ENCODE measurements at places on chromosomes 2 and 18. TPM values are rescaled to one million over a fixed set of nuclear protein-coding genes. Genes with fewer than 3 reads are reported as not detected.
A peak's percentile ranks its signal among the peaks of the same experiment; 100 is the strongest.

DNA sequence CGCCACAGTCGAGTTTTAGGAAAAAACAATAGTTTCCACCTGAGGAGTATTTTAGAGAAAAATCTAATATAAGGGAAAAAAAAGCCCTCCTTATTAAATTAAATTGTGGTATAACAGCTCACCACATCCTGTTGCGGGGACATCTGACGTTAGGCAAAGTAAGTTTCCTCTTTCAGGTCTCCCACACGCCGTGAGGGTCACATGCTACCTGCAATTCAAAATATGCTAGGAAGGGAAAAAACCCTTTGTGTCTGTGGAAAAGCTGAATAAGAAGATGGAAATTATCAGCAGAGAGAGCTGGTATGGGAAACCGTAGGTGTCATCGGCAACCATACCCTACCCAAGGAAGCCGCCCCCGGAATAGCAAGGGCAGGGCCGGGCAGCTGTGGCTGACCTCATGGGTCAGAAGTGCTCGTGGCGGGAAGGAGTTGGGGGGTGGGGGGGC lies 128.0 kb downstream of the NFATC1 start:
- no peak for DNase-seq

DNA sequence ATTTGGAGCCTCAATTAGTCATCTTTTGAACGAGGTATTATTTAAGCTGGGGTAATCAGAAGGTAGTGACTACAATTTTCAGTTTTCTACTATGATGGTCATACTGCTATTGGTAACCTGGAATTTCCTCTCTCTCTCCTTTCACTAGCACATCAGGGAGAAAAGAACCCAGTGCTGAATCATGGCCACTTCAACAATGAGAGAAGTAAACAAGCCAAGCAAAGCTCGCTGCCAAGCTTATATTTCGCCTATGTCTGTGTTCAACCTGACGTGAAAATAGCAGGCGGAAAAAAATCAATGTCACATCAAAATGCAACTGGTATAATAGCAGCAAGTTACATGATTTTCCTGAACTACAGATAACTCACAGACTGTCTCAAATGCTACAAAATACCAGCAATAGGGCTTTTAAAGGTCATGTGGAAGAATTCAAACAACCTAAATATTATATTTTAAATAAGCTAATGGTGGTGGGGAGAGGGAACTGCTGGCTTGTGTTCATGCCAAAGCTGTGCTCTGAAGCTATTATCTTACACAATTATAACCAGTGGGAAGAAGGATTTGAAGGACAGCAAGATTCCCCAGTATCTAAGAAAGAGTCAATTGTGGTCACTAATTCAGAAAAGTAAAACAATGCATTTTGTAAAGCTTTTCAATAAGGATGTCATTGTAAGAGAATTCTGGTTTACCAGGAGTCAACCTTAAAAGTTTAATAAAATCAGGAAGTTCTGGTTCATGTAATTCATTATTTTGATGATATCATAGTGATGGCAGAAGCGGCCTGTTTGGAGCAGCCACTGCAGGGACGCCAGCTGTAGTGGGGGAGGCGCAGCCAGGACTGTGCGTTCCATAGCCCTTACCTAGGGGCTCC lies 38.0 kb downstream of the RNF152 start:
- DNase-seq = no peak

DNA sequence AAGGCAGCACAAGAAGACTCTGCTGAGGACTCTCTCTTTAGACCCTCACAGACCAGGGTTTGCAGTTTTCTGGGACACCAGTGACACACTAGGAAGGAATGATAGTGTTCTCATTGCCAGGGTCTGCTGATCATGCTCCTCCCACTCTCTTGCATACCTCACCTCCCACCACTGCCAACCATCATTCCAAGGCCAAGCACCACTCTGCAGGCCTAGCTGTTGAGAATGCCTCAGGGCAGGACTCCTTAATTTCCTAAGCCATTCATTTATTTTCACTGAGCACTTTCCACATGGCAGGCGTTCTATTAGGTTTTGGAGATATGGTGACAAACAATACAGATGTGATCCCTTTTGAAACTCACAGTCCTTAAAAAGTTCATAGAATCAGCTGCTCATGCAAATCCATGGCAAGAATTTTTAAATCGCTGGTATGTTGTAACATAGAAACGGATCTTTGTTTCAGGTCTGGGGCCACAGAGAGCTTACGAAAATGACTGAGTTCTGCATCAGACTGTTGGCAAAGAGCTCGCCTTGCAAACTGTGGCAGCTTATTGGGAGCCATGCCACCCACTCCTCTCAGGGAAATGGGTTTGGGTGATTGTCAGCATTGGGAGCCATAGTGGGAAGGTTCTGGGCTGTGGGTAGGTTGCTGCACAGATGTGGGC lies 78.5 kb downstream of the XDH start:
- no peak for DNase-seq

- DNase-seq = no peak
Measured at GRCh38 chr2:45607701-45608100, 3.4 kb downstream of the SRBD1 start.

- DNase-seq = no peak
Measured at GRCh38 chr2:9824956-9825720, 18.1 kb upstream of the TAF1B start.

DNA sequence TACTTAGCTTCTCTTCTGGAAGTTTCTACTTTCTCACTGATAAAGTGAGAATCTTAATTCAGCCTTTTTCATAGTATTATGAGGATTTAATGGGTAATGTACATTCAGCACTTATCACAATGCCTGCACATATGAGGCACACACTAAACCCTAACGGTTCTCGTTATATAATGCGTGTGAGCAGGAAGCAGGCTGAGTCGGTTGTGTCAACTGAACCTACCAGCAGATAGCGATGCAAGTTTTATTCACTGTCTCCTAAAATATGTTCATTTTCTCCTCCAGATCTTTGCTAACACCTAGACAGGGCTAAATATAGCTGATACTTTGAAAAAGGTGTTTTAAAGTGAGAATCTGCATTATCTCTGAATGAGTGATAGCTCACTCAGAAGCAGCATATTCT lies 201.6 kb downstream of the ALPK2 start:
- DNase-seq = no peak

DNA sequence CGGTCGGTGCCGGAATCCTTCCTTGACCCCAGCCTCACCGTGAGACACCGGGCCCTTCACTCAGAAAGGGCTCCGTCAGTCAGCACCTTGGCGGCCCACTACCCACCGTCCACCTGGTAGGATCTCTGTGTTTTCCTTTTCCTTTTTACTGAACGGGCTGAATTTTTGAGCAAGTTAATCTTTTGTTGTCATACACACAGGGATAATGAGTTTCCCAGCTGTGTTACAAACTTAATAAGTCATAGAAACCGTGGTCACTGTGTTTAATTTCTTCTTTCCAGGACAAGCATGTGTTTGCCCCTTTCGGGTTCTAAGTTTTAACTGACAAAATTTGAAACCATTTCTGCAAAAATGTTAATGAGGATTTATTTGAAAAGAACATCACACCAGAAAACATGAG lies 39.0 kb upstream of the TPO start:
- DNase-seq = no peak

DNA sequence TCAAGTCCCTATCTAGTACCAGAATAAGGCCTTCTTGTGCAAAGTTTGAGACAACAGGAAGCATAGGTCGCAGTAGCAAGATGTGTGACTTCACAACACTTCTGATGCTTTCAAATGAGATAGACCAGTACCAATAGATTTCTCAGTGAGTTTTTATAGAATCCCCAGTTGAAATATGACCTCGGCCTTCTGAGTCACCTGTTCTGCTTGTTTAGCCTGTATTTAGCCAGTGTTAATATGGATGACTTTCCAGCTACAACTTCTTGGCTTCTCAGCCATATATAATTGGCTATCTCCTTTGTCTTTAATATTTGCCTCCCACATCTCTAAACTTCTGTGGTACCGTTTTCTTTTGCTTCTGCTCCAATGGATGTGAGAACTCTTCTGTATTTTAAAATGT lies 113.8 kb downstream of the KYNU start:
- DNase-seq = no peak

GRCh38 chr2:38174646-38175423 lies 98.9 kb upstream of the CYP1B1 start:
- no peak for DNase-seq

- DNase-seq = no peak
Measured at GRCh38 chr2:14903709-14904374, 271.3 kb downstream of the LRATD1 start.

DNA sequence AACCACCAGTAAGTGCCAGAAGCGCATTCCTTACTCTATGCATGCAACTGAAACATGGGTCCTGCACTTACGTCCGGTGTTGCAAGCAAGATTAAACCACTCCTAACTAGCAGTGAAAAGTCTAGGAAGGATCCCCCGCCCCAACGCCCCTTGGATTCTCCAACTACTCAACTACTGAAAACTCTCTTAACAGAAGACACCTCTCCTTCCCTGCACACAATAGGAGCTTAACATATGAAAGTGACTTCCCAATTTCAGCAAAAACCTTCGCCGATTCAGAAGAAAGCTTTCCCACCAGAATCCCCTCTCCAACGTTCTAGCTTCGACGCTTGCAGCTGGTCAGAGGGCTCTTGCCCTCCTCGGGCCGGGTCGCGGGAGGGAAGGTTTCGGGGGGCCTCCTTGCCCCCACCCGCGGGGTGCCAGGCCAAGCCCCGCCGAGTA lies 578 bp downstream of the IWS1 start:
- DNase-seq = no peak

GRCh38 chr2:9135822-9136558 lies 70.6 kb upstream of the ASAP2 start:
- no peak for DNase-seq

GRCh38 chr2:64837925-64838641 lies 151.1 kb upstream of the SLC1A4 start:
- peak; percentile 22 for DNase-seq

- no peak for DNase-seq
Measured at GRCh38 chr2:101027852-101028251, 25.8 kb downstream of the RPL31 start.

GRCh38 chr2:181924336-181924735 lies 32.8 kb downstream of the ITPRID2 start:
- DNase-seq = no peak

ZNF385B gene
- 0.14 TPM for total RNA-seq

ALK gene
- 0.14 TPM for total RNA-seq

NYAP2 gene
- total RNA-seq = not detected

IL36RN gene
- total RNA-seq = not detected

CTNNA2 gene
- not detected for total RNA-seq

GPR55 gene
- not detected for total RNA-seq

C2orf72 gene
- total RNA-seq = 0.05 TPM

CHRNA1 gene
- 0.33 TPM for total RNA-seq

CRYGA gene
- total RNA-seq = not detected

TUBA4B gene
- not detected for total RNA-seq

MEX3C gene
- total RNA-seq = 17.2 TPM
